ENCODE measurements at places on chromosomes 7 and 10. TPM values are rescaled to one million over a fixed set of nuclear protein-coding genes. Genes with fewer than 3 reads are reported as not detected.

The GNGT1 gene
- total RNA-seq = not detected

The ECHDC3 gene
- total RNA-seq = not detected

The ZNF777 gene
- 14.9 TPM for total RNA-seq

The MMD2 gene
- not detected for total RNA-seq

The CRPPA gene
- 1.5 TPM for total RNA-seq

The CEP55 gene
- total RNA-seq = 62.9 TPM

The ENTPD7 gene
- total RNA-seq = 6.8 TPM

The RAB19 gene
- not detected for total RNA-seq

The FBXL13 gene
- 0.64 TPM for total RNA-seq

The TMEM130 gene
- total RNA-seq = 0.15 TPM

The CALU gene
- 249 TPM for total RNA-seq

The NOS3 gene
- not detected for total RNA-seq

The DGKB gene
- total RNA-seq = 0.32 TPM

The ZNF736 gene
- 15.5 TPM for total RNA-seq

The LRRD1 gene
- 0.15 TPM for total RNA-seq

The OR2A7 gene
- total RNA-seq = not detected

The PAOX gene
- total RNA-seq = not detected

The FGFBP3 gene
- 1.1 TPM for total RNA-seq

The SNX10 gene
- 21.6 TPM for total RNA-seq

The TRPV5 gene
- total RNA-seq = 0.05 TPM

The UPK3BL2 gene
- 24.7 TPM for total RNA-seq

The NPVF gene
- total RNA-seq = not detected

The DGKI gene
- under 0.01 TPM for total RNA-seq

The FAM3C gene
- 114 TPM for total RNA-seq

The PVRIG gene
- total RNA-seq = not detected

The GFRA1 gene
- total RNA-seq = 0.34 TPM

The ADAM12 gene
- 2.2 TPM for total RNA-seq

The SYT15 gene
- total RNA-seq = 0.08 TPM

The MTERF1 gene
- total RNA-seq = 17.0 TPM

The GSTO2 gene
- total RNA-seq = 1.4 TPM

The CPEB3 gene
- 0.48 TPM for total RNA-seq

The CYP2E1 gene
- total RNA-seq = 6.4 TPM

The GRM3 gene
- total RNA-seq = 0.11 TPM

The ZDHHC6 gene
- 15.8 TPM for total RNA-seq

The NANOS1 gene
- total RNA-seq = 9.7 TPM

The TBC1D12 gene
- 7.3 TPM for total RNA-seq

The WEE2 gene
- total RNA-seq = not detected

The PRKAR2B gene
- total RNA-seq = 8.6 TPM

The SHH gene
- not detected for total RNA-seq

The LIPN gene
- total RNA-seq = not detected

The CALY gene
- not detected for total RNA-seq

The COL1A2 gene
- 0.24 TPM for total RNA-seq

The NSUN6 gene
- total RNA-seq = 11.8 TPM

The INHBA gene
- 65.2 TPM for total RNA-seq

The SLC16A12 gene
- 0.05 TPM for total RNA-seq
